ENCODE measurements at places on chromosomes 2 and 18.

DNA sequence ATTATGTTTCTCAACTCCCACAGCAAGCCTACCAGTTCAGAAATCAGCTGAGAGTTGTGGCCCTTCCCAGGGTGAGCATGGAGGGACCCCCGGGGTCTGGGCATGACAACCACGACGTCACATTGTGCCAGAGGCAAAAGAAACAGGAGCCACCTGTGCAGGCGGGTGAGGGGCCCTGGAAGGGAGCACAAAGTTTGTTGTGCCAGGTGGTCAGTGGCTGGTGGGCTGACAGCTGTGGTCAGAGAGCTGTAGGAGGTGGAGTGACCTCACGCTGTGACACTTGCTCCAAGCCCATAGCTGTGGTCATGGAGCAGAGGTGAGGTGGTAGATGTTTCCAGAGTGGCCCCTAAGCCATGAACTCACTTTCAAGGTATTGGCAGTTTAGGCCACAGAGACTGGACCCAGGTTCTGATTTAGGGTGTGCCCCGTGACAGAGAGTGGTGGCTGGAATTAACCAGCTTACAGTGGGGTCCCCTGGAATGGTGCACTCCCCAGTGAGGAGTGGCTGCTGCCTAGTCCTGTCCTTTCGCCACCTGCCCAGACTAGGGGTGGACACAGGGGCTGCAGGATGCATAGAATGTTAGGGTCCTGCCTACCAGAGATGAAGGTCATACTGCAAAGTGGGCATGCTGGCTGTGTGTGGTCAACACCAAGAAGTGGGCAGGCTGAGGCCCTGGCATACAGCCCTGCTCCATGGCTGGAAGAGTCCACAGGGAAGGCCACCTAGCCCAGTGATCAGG, 136.4 kb downstream of the GLI2 start:
- no peak for DNase-seq

- DNase-seq = no peak
Observed at GRCh38 chr2:85400541-85401463, 9.4 kb downstream of the CAPG start.

- DNase-seq = no peak
Observed at GRCh38 chr2:119180892-119181291, 22.3 kb upstream of the C1QL2 start.

DNA sequence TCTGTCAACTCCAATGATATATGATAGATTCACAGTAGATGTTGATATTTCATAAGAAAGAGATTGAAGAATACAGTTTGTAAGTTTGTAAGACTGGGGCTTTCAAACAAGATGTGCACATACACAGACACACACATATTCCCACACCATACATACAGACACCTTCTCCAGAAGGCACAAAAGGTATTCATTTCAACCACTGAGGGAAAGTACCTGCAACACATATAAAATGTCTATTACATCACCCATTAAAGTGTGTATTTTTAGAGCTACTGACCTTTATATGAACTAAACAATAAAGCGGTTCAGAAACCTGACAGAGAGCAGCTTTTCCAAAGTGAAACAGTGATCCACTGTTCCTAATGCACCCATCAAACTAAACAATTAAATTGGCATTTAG, 53.3 kb downstream of the CCDC148 start:
- DNase-seq = no peak

DNA sequence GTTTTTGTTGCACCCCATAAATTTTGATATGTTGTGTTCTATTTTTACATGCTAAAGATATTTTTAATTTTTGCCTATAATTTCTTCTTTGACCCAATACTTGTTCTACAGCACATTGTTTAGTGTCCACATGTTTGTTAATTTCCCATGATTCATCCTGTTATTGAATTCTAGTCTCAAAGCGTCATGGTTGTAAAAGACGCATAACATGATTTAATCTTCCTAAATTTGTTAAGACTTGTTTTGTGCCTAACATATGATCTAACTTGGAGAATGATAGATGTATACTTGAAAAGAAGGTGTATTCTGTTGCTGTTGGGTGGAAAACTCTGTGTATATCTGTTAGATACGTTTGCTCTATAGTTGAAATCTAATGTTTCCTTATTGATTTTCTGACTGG, 27.1 kb upstream of the SULT1C3 start:
- DNase-seq = no peak

GRCh38 chr2:127541809-127542208, 6.3 kb downstream of the MYO7B start:
- no peak for DNase-seq

- no peak for DNase-seq
Observed at GRCh38 chr2:215949991-215950404, 63.4 kb downstream of the MREG start.

Measured in stimulated activated CD8-positive, alpha-beta memory T cell treated with anti-CD3 and anti-CD28 coated beads, Interleukin-2, amount 100 ng/mL, for 1 hour (primary cell).